Psoas muscle (tissue), 8 donors: ENCODE measurements at places on chromosomes 4 and X.

DNA sequence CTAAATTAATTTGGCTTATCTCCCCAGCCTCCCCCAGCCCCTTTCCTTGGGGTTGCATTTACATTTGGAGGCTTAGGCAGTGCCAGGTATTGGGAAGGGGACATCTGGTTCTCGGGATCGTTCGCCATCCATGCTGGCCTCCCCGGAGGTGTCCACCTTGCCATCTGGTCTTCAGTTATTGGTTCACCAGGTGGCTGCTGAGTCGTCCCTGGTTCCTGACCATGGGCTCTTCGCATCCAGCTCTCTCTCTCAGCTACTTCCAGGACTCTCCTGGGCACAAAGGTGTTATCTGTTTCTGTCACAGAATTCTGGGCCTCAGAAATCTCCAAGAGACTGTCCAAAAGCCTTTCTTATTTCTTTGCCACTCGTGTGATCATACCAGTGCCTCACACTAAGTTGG, 75.4 kb upstream of the SCOC start:
- no peak overlapping the region for H3K4me3 ChIP-seq
- H3K36me3 ChIP-seq, result no peaks in the 10 kb centered on the region
- no peak overlapping the region for H3K27ac ChIP-seq
- DNase-seq, result no peak
- peaks cover 8% of the 10 kb centered on the region for H3K4me1 ChIP-seq

- H3K27me3 ChIP-seq, result no peaks in the 10 kb centered on the region
- H3K4me1 ChIP-seq, result peaks cover 30% of the 10 kb centered on the region
- DNase-seq, result no peak
- peak overlapping the region; percentile 32 for H3K27ac ChIP-seq
Observed at GRCh38 chr4:169062897-169063244, 52.8 kb upstream of the CBR4 start.

GRCh38 chrX:39409246-39409917, 608.1 kb downstream of the MID1IP1 start:
- H3K36me3 ChIP-seq, result no peaks in the 10 kb centered on the region
- H3K4me1 ChIP-seq, result no peaks in the 10 kb centered on the region
- H3K27ac ChIP-seq, result no peak overlapping the region
- no peak for DNase-seq
- no peaks in the 10 kb centered on the region for H3K27me3 ChIP-seq
- no peak overlapping the region for H3K4me3 ChIP-seq

GRCh38 chr4:5474756-5475155, 233.6 kb downstream of the EVC2 start:
- DNase-seq, result no peak
- no peaks in the 10 kb centered on the region for H3K36me3 ChIP-seq
- H3K27ac ChIP-seq, result no peak overlapping the region
- no peaks in the 10 kb centered on the region for H3K4me1 ChIP-seq
- H3K4me3 ChIP-seq, result no peak overlapping the region

DNA sequence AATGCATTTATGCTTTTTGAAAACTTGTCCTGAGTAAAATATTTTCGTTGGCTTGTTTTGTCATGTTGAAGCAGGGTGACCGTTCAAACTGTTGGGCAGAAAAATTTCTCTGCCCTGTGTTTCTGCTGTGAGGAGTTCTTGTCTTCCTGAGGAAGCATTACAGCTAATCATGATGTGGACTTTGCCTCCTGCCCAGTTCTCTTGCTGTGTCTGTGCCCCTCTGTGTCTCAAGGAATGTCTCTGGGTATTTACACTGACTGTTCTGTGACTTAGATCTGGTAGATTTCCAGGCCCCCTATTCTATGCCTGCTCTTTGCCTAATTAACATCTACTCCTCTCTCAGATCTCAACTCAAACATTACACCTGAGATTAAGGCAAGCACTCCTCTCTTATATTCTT, 30.4 kb upstream of the RPL34 start:
- H3K27me3 ChIP-seq, result no peaks in the 10 kb centered on the region
- H3K4me1 ChIP-seq, result no peaks in the 10 kb centered on the region
- H3K4me3 ChIP-seq, result no peak overlapping the region
- H3K36me3 ChIP-seq, result no peaks in the 10 kb centered on the region
- no peak overlapping the region for H3K27ac ChIP-seq
- no peak for DNase-seq

GRCh38 chrX:3044671-3045070, 3.4 kb downstream of the ARSF start:
- H3K27ac ChIP-seq, result no peak overlapping the region
- no peak for DNase-seq
- H3K4me3 ChIP-seq, result no peak overlapping the region
- H3K27me3 ChIP-seq, result no peaks in the 10 kb centered on the region
- no peaks in the 10 kb centered on the region for H3K36me3 ChIP-seq

DNA sequence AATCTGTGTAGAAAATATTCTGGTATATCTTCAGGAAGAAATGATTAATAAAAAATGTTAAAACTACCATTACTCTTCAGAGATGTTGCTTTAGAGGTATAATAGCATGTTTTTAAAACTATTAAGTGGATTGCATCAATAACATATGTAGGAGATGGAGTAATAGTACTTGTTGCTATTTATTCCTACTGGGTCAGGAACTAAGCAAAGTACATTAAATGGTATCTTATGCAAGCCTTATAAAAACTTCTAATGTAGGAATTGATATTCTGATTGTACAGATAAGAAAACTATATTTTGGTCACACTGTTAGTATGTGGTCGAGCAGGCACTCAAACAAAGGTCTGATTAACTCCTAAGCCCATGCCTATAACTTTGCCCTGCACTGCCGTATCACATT, 31.4 kb upstream of the PDLIM5 start:
- no peak overlapping the region for H3K27ac ChIP-seq
- no peaks in the 10 kb centered on the region for H3K27me3 ChIP-seq
- H3K4me3 ChIP-seq, result no peak overlapping the region
- H3K4me1 ChIP-seq, result peaks cover 13% of the 10 kb centered on the region

DNA sequence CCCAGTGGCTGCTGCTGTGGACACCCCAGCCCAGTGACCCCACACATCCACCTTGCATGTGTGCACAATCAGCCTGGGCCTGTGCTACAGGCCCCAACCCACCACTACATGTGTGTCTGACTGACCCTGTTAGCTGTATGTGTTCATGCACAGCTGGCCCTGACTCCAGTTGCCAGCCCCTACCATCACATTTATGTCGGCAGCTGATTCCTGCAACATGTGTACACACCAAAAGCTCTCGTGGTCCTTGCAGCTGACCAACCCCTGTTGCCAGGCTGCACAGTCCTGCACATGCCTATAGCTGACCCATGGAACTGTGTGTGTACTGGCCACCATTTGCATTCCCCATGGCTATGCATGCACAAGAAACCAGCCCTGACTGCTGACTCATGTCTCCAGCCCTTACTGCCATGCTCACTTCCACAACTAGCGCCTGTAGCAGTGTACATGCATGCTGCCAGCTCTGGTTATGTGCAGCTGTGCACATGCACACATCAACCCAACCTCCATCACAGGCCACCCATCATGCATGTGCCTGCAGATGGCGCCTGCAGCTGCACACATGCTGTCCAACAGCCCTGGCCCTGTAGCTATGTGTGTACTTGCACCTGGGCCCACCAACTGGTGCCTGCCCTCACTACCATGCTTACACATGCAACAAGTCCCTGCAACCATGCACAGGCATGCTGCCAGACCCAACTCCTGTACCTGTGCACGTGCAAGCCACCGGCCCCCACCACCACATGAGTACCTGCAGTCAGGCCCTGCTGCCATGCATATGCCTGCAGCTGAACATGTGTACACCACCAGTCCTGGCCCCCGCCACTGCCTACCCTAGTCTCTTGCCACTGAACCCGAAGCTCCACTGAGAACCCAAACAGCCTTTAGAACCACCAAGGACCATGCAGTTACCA, 28.1 kb downstream of the SMIM10L2A start:
- H3K4me3 ChIP-seq, result no peak overlapping the region
- no peak for DNase-seq
- no peaks in the 10 kb centered on the region for H3K4me1 ChIP-seq

DNA sequence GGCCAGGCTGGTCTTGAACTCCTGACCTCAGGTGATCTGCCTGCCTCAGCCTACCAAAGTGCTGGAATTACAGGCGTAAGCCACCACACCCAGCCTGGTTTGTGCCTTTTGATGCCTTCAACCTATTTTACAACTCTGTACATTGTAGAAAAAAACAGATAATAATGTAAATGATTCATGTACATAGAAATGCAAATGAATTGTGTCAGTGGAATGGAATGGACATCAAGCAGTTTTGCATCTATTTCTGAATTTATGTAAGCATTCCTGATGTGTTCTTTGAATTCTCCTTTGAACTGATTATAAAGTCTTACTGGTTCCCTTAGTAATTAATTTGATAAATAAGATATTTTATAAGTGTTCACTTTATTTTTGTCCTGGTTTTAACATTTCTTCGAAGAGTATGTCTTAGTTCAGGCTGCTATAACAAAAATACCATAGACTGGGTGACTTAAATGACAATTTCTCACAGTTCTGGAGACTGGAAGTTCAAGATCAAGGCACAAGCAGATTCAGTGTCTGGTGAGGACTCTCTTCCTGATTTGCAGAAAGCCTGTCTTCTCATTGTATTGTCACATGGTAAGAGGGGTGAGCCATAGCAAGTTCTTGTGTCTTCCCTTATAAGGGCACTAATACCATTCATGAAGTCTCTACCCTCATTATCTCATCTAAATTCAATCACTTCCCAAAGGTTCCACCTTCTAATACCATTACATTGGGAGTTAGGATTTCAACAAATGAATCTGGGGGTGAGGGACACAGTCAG, 162.2 kb upstream of the S100G start:
- DNase-seq, result no peak
- H3K4me3 ChIP-seq, result no peak overlapping the region

- no peak overlapping the region for H3K27ac ChIP-seq
- H3K36me3 ChIP-seq, result no peaks in the 10 kb centered on the region
- H3K4me1 ChIP-seq, result no peaks in the 10 kb centered on the region
- no peak for DNase-seq
- H3K4me3 ChIP-seq, result no peak overlapping the region
Observed at GRCh38 chr4:163768014-163768413, 273.5 kb downstream of the TMA16 start.

DNA sequence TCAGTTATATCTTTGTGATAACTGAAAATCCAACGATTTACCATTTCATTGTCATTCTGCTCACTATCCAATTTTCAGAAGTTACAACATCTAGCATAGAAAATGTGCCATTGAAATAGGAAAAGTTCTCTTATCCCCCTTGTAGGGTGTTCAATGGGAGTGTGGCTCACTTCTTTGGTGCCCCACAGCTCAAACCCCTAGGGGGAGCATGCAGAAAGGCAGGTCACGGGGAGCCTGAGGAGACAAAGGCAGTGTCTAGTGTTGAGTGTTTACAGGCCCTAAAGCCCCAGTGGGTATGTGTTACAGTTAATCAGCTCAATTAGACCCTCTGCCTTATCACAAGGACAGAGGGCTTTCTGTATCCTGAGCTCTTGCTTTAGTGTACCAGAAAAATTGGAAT, 243.4 kb upstream of the GRID2 start:
- no peak for DNase-seq
- no peaks in the 10 kb centered on the region for H3K4me1 ChIP-seq
- H3K4me3 ChIP-seq, result no peak overlapping the region
- H3K27ac ChIP-seq, result no peak overlapping the region

DNA sequence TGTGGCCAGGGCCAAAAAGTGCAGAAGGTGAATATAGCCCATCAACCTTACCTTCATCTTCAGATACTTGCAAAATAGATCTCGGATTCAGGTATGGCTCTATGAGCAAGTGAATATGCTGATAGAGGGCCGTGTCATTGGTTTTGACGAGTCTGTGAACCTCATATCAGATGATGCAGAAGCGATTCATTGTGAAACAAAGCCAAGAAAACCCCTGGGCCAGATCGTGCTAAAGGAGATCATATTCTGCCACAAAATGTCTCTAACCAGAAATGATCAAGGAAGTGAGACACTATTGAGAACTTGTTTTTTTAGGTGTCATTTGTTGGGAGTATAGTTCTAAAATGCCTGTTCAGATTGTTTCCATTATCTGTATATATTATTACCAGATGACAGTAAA, 48.3 kb downstream of the PDK3 start:
- H3K27me3 ChIP-seq, result no peaks in the 10 kb centered on the region
- H3K4me1 ChIP-seq, result no peaks in the 10 kb centered on the region
- DNase-seq, result no peak
- no peak overlapping the region for H3K4me3 ChIP-seq

- H3K4me3 ChIP-seq, result no peak overlapping the region
- H3K27me3 ChIP-seq, result peaks cover 7% of the 10 kb centered on the region
- no peak for DNase-seq
- H3K27ac ChIP-seq, result no peak overlapping the region
- H3K4me1 ChIP-seq, result no peaks in the 10 kb centered on the region
- no peaks in the 10 kb centered on the region for H3K36me3 ChIP-seq
Observed at GRCh38 chrX:72366178-72366577, 60.5 kb upstream of the CITED1 start.

- H3K4me3 ChIP-seq, result no peak overlapping the region
- H3K27ac ChIP-seq, result no peak overlapping the region
- no peaks in the 10 kb centered on the region for H3K27me3 ChIP-seq
- no peak for DNase-seq
- no peaks in the 10 kb centered on the region for H3K4me1 ChIP-seq
Observed at GRCh38 chr4:121898150-121898549, 27.9 kb upstream of the BBS7 start.

DNA sequence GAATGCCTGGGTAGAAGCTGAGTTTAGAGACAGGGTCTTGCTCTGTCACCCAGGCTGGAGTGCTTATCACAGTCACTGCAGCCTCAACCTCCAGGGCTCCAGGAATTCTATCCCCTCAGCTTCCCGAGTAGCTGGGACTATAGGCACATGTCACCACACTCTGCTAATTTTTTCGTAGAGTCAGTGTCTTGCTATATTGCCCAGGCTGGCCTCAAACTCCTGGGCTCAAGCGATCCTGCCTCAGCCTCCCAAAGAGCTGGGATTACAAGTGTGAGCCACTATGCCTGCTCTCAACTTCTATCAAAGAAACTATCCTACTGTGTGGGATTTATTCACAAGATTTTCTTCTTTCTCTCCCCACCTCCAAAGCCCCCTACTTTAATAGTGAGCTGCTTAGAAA, 15.7 kb downstream of the MAPK10 start:
- no peaks in the 10 kb centered on the region for H3K4me1 ChIP-seq
- no peak overlapping the region for H3K27ac ChIP-seq
- no peak overlapping the region for H3K4me3 ChIP-seq

GRCh38 chr4:172740434-172740833, 428.2 kb upstream of the GALNT7 start:
- no peaks in the 10 kb centered on the region for H3K36me3 ChIP-seq
- no peak for DNase-seq
- H3K4me1 ChIP-seq, result no peaks in the 10 kb centered on the region
- no peak overlapping the region for H3K27ac ChIP-seq

DNA sequence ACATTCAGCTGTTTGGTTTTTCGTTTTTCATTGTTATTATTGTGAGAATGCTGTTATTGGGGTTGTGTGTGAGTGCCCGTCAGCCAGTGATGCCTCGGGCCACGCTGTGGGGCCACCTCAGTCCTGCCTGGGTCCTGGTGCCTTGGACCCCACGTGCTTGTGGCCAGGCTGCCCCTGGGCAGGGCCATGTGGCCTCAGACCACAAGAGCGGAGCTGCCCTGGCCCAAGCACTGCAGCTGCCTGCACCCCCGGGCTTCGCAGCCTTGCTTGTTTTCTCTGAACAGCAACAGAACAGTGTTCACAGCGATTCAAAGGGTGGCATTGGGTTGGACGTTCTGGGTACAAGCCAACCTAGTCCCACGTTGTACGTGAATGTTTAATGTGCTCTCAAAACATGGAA, 56.9 kb downstream of the CPLX1 start:
- no peaks in the 10 kb centered on the region for H3K27me3 ChIP-seq
- peaks cover 2% of the 10 kb centered on the region for H3K36me3 ChIP-seq
- peak; percentile 18 for DNase-seq
- H3K4me3 ChIP-seq, result no peak overlapping the region
- H3K27ac ChIP-seq, result no peak overlapping the region

GRCh38 chrX:261167-261918, 19.8 kb upstream of the PLCXD1 start:
- no peak overlapping the region for H3K4me3 ChIP-seq
- H3K27ac ChIP-seq, result no peak overlapping the region
- peaks cover 3% of the 10 kb centered on the region for H3K27me3 ChIP-seq
- no peaks in the 10 kb centered on the region for H3K4me1 ChIP-seq
- DNase-seq, result peak; percentile 46
